ENCODE measurements at places on chromosomes 2 and 18.

DNA sequence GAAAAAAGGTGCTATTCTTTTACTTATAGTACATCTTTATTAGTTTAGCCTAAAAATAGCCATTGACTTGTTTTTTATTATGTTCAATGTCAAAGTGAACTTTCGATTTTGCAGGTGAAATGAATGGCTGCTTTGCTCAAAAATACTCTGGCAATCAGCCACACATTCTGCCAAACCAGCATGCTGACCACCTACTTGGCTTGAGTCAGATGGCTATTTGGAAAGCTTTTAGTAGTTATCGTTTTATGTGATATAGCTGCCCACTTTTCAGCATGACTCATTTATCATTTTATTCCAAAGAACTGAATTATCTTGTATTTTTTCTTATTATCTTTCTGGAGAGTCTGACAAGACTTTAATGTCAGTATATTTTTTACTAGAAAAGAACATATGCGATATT lies 1615.8 kb upstream of the TMEFF2 start:
- DNase-seq, result no peak

DNA sequence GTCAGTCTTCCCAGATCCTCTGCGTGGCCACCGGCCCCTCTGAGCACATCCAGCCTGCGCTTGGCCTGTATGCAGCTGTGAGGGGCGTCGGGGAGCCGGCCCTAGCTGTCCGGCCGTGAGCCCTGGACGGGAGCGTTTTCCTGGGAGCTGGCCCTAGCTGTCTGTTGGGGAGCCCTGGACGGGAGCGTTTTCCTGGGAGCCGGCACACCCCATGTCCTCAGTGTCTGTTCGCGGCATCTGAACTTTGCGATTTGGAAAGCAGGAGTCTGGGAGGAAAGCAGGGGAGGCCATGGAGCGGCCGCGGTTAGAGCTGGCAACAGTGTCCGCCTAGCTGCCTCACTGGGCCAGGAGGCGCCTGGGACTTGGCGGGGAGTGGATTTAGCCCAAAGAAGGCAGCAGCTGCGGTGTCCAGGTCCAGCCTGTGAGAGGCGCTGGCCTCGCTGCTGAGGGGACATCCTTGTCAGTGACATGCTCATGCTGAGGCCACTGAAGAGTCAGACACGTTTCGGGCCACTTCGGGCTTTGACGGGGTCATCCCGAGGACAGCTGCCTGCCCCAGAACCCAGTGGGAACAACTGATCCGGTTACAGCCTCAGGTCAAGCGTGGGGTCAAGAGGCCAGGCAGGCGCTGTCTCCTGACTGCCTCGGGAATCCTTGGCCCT lies 75.8 kb downstream of the KCNG2 start:
- DNase-seq, result no peak

DNA sequence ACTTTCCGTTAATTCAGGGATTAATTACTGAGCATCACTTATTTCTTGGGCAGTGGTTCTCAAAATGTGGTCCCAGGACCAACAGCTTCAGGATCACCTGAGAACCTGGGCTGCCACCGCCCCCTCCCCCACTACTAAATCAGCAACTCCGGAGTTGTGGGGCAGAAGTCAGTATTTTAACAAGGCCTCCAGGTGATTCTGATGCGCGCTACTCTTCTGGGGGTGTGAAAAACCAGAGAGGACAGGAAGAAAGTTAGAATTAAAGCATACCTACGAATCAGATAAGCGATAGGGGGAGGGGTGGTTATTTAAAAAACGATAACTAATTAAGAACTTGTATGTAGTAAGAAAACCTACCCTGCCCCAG lies 319 bp downstream of the ZSCAN30 start:
- peak; percentile 9 for DNase-seq

DNA sequence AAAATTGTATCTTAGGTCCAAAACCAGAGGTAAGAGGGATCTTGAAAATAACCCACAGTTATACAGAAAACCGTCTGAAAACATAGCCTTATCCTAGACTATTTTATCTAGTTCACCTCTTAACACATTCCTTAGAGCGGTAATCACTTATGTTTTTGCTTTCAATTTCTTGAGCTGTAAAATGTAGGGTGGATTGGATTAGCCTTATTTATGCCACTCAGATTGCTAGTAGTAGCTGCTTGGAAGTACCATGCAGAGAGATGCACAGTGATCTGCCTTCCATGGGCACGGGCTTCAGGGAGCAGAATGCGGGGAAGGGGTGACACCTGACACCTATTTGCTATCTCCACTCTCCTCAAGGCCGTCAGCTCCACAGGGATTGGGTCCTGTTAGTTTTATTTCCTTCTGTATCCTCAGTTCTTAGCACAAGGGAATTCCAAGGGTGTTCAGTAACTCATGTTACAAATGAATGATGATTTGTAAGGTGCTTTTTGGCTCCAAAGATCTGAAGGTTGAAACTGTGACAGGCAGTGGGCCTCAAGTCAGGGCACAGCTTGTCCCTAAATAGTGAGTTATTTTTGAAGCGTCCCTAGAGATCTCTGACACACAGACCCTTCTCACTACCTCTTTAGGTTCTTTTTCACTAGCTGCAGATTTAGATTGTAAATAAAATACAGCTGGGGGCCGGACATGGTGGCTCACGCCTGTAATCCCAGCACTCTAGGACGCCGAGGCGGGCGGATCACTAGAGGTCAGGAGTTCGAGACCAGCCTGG lies 64.0 kb upstream of the PMAIP1 start:
- DNase-seq, result no peak

- DNase-seq, result no peak
These were observed 10.4 kb upstream of the KCNE4 start for GRCh38 chr2:223041527-223042109.

DNA sequence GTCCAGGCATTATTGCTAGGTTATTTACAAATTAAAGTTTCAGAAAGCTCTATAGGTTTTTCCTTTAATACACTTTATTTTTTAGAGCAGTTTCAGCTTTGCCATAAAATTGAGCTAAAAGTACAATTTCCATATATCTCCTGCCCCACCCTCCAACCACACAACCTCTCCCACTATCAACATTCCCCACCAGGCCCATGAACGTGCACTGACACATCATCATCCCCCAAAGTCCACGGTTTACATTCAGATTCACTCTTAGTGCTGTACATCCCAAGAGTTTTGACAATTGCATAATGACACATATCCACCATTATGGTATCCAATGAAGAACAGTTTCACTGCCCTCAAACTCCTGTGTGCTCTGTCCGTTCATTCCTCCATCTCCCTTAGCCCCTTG lies 139.4 kb downstream of the NBAS start:
- DNase-seq, result no peak

- DNase-seq, result no peak
These were observed 31.4 kb upstream of the CTLA4 start for GRCh38 chr2:203835892-203836800.

DNA sequence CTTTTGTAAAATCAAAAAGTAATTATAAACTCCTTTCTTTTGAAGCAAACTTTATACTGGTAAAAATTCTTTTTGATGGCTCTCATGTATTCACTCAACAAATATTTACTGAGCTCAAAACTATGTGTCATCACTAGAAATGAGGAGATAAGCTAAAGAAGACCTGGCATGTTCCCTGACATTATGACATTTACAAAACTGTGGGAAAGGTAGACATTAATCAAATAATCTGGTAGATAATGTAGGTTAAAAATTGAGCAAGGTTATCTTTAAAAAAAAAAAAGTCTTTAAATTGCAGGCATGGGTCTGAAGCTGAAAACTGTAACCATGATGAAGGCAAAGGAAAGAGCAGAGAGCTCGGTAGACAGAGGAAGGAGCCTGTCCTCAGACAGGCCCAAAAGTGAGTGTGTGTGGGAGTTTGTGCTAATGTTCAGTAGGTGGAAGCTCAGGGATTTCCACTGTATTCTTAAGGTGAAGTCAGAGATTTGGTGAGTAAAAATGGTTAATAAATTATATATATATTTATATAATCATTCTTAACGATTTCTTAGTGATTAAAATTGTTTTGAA lies 612.9 kb downstream of the LRP1B start:
- no peak for DNase-seq

- no peak for DNase-seq
These were observed 48.2 kb downstream of the SLC66A3 start for GRCh38 chr2:11203480-11203879.

- no peak for DNase-seq
These were observed 54.6 kb downstream of the ITGB6 start for GRCh38 chr2:160145471-160145870.

DNA sequence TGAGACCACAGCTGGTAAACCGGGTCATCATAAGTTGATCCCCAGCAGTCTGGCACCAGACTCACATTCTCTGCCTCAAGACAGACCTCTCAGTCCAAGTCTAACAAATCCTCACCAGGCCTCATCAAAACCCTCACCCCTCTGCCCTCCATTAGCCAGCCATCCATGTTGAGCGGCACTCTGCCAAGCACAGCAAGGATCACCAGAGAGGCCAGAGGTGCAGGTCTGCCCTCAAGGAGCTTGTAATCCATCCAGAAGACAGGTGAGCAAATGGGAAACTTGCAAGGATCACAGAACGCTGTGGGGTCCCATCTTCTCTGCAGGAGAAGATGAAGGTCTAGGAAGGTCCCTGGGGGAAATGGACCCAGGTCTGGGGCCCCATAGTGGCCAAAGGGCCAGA lies 63.6 kb downstream of the TNS1 start:
- DNase-seq, result no peak

DNA sequence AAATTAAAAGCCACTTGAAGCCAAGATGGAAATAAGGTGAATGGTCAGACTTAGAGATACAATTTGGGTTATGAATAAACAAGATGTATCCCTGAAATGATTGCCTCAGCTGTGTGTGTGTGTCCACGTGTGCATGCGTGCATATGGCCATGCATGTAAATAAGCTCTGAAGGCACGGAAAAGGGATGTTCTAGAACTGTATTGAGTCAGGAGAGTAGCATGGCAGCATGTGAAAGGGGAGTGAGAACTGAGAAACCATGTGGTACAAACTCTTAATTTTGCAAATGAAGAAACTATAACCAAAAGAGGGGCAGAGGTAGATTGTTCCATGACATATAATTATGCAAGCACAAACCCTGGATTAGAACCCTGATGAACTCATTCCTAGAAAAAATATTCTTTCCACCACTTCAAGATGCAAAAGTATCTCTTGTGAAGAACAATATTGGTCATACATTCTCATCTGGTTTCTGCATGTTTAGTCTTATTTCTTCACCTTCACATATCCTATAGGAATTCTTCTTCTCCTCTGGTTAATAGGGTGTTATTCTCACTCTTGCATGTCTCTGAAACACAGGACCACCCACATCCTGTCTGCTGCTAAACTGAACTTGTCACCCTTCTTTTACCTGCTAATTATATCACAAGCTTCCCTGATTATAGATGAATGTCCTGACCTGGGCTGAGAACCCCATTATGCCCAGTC lies 455.8 kb downstream of the SETBP1 start:
- no peak for DNase-seq

- DNase-seq, result no peak
These were observed 786.6 kb upstream of the CDH2 start for GRCh38 chr18:28963481-28963880.

DNA sequence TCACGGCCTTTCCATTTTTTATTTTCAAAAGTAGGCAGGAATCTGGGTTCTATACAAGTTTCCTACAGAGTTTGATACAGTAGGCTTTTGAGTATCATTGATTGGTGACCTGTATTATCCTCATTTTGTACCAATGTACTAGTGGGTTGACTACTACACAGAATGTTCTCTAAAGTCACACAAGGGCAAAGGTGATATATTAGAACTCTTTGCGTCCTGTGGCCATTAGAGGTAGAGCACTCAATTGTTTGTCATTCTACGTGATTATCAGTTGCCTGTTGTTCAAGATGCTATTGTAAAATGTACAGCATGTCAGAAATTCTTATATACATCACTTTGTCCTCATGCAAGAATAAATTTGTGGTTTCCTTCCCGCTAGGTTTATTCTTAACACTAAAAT lies 24.8 kb downstream of the WDR75 start:
- no peak for DNase-seq

- DNase-seq, result no peak
These were observed 139.9 kb upstream of the EPAS1 start for GRCh38 chr2:46157072-46157965.

DNA sequence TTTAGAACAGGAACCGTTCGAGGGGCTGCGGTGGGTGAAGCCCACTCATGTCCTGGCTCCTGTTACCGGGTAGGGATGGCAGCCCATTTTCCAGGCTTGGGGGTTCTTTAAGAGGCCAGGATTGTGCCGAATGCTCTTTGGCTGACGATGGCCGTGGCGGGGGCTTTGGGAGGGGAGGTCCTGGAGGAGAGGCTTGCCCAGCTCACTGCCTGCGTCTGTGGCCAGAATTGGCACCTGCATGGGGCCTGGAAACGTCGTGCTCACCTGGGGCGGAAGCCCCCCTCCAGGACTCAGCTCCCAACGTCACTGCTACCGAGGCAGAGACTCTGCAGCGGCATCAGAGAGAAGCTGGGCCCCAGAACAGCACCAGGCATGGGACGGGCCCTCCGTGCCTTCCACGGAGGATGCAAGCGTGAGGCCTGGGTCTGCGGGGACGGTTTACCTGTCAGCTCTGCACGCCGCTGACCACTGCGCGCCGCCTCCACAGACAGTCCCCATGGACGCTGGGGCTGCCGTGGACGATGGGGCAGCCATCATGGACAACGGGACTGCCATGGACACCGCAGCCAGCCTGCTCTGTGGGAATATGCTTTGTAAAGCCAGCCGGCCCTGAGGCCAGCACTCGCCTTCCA lies 82.9 kb downstream of the NFATC1 start:
- no peak for DNase-seq

GRCh38 chr18:551404-552061 lies 28.6 kb upstream of the CETN1 start:
- no peak for DNase-seq

GRCh38 chr2:154484338-154485099 lies 214.0 kb upstream of the KCNJ3 start:
- DNase-seq, result peak; percentile 54

DNA sequence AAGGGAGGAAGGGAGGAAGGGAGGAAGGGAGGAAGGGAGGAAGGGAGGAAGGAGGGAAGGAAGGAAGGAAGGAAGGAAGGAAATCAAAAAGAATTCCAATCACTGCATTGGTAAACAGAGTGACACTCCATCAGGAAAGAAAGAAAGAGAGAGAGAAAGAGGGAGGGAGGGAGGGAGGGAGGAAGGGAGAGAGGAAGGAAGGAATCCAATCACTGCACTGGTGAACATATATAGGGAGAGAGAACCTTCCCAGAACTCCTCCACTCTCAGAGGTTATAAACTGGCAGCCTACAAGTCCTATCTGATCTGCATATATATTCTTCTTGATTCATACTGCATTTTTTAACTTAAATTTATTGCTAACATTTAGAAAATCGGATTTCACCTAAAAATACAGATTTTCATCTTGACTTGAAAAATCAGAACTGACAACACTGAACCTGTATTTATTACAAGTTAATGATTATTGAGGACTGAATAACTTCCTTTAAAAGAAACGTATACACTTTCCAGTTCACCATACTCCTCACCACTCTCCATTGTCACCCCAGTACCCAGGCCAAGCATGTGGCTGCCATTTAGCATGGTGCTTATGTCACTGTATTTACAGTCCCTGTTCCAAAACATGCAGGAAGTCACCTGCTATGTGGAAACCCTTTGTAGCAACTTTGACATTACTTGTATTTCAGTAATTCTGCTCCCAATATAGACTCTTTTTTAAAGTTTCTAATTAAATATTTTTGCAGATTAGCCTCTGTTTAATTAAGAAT lies 83.5 kb downstream of the ANTXR1 start:
- DNase-seq, result no peak

GRCh38 chr2:64581018-64581417 lies 56.9 kb downstream of the AFTPH start:
- DNase-seq, result no peak

GRCh38 chr2:235390108-235390815 lies 103.6 kb upstream of the AGAP1 start:
- DNase-seq, result no peak

- DNase-seq, result no peak
These were observed 162.1 kb downstream of the QPCT start for GRCh38 chr2:37506407-37507050.
